ENCODE measurements at places on chromosomes 11 and 22. TPM values are rescaled to one million over a fixed set of nuclear protein-coding genes. Genes with fewer than 3 reads are reported as not detected.

TRPM5 gene
- not detected for total RNA-seq

ST13 gene
- 120 TPM for total RNA-seq

ASRGL1 gene
- total RNA-seq: 1.2 TPM

RGL4 gene
- not detected for total RNA-seq

THY1 gene
- total RNA-seq: 3.6 TPM

NCF4 gene
- total RNA-seq: 1.8 TPM

LRRC74B gene
- total RNA-seq: 0.20 TPM

VWCE gene
- total RNA-seq: 0.52 TPM

PNPLA5 gene
- total RNA-seq: not detected

SEPTIN3 gene
- total RNA-seq: 0.24 TPM

KRTAP5-11 gene
- not detected for total RNA-seq

GRCh38 chr11:123139206-123139605 is 55.8 kb downstream of the CLMP start:
- ATAC-seq: no peak

GRCh38 chr11:79259800-79260199 is 181.0 kb downstream of the TENM4 start:
- no peak for ATAC-seq

GRCh38 chr11:63713766-63714165 is 32.5 kb downstream of the RTN3 start:
- ATAC-seq: no peak

DNA sequence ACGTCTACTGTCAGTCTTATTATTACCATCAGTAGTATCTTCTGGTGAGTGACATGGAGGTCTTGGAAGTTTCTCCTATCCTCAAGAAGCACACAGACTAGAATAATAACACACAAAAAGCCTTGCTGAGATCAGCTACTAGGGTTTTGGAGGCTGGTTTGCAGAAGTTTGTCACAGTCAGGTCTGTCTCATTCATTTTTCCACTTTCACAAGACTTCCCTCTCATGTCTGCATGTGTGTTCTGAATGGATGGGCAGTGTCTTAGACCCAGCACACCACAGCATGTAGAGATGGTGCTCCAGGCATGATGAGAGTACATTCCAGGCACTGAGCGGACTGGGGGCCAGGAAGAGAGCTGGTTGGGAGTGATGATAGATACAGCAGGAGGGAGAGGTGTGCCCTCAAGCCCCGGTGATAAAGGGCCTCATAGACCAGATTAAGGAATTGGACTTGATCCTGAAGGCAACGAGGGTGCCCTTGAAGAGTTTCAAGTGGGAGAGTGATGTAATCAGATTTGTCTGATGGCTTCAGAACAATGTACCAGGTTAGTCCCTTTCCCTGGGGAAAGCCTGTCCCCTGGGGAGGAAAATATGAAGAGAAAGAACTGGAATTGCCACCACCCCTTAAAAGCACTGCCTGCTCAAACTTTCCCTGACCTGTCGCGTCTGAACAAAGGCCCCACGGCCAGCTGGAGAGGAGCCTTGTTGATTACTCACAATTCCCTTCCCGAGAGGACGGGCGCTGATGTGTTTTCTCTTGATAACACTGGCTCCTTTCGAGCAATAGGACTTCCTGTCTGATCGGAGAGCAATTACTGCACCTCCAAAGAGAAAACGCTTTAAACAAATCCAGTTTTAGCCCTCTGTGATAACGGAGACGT is 45.1 kb upstream of the LMO2 start:
- ATAC-seq: peak; percentile 40

GRCh38 chr22:35726398-35726797 is 8.7 kb downstream of the APOL5 start:
- no peak for ATAC-seq

DNA sequence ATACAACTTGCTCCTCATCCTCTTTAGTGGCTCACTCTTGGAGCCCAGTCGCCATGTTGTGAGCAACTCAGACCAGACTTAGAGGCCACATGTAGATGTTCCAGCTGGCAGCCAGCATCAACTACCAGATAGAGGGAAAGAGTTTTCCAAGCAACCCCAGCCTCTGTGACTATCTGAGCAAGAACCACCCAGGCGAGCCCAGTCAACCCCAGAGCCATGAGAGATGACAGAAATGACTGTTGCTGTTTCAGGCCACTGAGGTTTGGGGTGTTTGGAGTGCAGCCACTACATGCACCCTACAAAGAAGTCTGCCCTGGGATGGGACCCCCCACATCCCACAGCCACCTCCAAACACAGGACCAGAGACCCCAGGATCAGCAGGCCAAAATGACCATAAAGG is 24.8 kb upstream of the CLDN5 start:
- ATAC-seq: no peak

GRCh38 chr22:31646186-31647019 is 15.6 kb downstream of the PISD start:
- ATAC-seq: peak; percentile 86

- peak; percentile 89 for ATAC-seq
Observed at GRCh38 chr22:25048659-25049647, 96.4 kb downstream of the KIAA1671 start.

- ATAC-seq: no peak
Observed at GRCh38 chr22:24380220-24380904, 47.0 kb upstream of the ADORA2A start.

DNA sequence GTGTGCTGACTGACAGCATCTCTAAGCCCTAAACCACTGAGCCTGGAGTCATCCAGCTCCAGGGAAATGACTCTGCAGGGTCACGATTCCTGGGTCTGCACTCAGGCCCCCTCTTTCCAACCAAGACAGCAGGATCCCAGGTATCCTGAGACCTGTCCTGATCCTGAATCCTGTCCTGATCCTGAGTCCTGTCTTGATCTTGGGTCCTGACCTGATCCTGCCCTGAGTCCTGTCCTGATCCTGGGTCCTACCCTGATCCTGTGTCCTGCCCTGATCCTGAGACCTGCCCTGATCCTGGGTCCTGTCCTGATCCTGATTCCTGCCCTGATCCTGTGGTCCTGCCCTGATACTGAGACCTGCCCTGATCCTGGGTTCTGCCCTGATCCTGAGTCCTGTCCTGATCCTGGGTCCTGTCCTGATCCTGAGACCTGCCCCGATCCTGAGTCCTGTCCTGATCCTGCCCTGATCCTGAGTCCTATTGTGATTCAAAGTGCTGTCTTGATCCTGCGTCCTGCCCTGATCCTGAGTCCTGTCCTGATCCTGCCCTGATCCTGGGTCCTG is 1.4 kb upstream of the KRTAP5-6 start:
- ATAC-seq: no peak

- no peak for ATAC-seq
Observed at GRCh38 chr11:118099838-118100556, 13.2 kb upstream of the SMIM35 start.

DNA sequence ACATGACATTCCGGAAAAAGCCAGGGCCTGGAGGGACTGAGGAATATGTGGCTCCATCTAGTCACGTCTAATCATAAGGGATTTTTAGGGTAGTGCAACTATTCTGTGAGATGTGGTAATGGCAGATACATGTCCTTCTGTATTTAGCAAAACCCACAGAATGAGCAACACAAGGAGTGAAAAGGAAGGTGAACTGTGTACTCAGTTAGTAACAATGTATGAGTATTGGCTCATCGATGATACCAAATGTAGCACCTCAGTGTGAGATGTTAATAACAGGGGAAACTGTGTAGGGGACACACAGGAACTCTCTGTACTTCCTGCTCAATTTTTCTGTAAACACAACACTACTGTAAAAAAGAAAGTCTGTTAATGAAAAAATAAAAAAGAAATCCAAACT is 42.0 kb upstream of the CARS1 start:
- no peak for ATAC-seq

DNA sequence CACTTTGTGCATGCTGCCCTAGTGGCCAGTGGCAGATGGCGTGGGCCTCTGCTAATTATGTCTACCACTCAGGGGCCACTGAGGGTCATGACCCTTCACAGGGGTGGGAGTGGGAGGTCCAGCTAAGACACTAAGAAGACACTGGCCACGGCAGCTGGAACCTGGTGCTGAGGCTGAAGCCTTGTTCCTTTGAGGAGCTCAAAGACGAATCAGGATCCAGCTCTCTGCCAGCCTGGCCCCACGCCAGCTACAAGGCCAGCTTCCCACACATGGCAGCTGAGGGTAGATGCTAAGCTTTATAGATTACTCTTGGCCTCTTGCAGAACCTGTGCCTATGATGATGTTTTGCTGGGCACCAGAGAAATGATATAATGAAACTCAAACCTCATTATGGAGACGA is 226.3 kb downstream of the DSCAML1 start:
- no peak for ATAC-seq

- no peak for ATAC-seq
Observed at GRCh38 chr22:24841261-24841660, 35.2 kb downstream of the SGSM1 start.
